Trophoblast cell (in vitro differentiated cells and primary cell): ENCODE measurements at places on chromosomes 7 and 10.

DNA sequence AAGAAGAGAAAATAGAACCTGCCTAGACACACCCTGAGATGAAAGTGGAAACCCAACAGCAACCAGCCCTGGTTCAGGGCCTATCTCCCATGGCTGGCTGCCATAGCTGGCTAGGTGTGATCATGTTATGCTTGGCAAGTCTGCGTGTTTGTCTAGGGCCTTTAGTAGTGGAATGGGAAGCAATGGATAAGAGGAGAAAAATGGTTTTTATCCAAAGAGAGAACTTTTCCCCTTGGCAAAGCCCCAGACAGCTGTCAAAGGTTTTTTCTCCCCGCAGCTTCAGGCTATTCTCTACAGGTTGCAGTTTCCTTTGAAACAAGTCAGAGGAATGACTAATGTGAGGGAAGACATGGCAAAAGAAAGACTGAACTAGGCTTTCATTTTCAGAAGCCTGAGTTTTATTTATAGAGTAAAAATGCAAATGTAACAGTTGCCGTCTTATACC is 161.5 kb downstream of the SEMA3D start:
- H3K4me1 ChIP-seq = peaks cover 2% of the 10 kb centered on the region
- no peaks in the 10 kb centered on the region for H3K27me3 ChIP-seq
- H3K36me3 ChIP-seq = no peaks in the 10 kb centered on the region
- no peak overlapping the region for H3K4me3 ChIP-seq
- DNase-seq = no peak

DNA sequence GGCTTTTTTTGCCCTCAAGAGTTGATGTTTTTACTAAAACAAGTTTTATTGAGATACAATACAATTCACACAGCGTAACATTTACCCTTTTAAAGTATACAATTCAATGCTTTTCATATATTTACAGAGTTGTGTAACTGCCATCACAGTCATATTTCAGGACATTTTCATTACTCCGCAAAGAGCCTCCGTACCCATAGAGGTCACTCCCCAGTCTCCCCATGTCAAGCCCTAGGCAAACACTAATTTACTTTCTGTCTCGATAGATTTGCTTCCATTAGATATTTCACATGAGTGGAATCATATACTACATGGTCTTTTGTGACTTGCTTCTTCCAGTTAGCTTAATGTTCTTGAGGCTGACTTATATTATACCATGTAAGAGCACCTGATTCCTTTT is 183.8 kb downstream of the PRKCQ start:
- peaks cover 7% of the 10 kb centered on the region for H3K4me1 ChIP-seq
- no peak overlapping the region for H3K4me3 ChIP-seq

GRCh38 chr7:84193747-84194146 is 842 bp downstream of the SEMA3A start:
- H3K4me1 ChIP-seq = no peaks in the 10 kb centered on the region
- no peak overlapping the region for H3K27ac ChIP-seq
- DNase-seq = no peak
- no peaks in the 10 kb centered on the region for H3K36me3 ChIP-seq

- H3K4me1 ChIP-seq = no peaks in the 10 kb centered on the region
- no peaks in the 10 kb centered on the region for H3K27me3 ChIP-seq
- no peak overlapping the region for H3K27ac ChIP-seq
- H3K36me3 ChIP-seq = no peaks in the 10 kb centered on the region
These were observed 1027.8 kb upstream of the LRRTM3 start for GRCh38 chr10:65898055-65898454.

- DNase-seq = peak; percentile 17
- peaks cover 5% of the 10 kb centered on the region for H3K27me3 ChIP-seq
- peaks cover 7% of the 10 kb centered on the region for H3K4me1 ChIP-seq
- H3K4me3 ChIP-seq = peak overlapping the region; percentile 78
These were observed 504 bp upstream of the BMPER start for GRCh38 chr7:33904681-33905388.

GRCh38 chr10:21318540-21319167 is 206.8 kb downstream of the SKIDA1 start:
- peaks cover 17% of the 10 kb centered on the region for H3K4me1 ChIP-seq
- H3K27me3 ChIP-seq = no peaks in the 10 kb centered on the region
- H3K27ac ChIP-seq = no peak overlapping the region

- H3K4me3 ChIP-seq = no peak overlapping the region
- no peaks in the 10 kb centered on the region for H3K27me3 ChIP-seq
- H3K4me1 ChIP-seq = peaks cover 8% of the 10 kb centered on the region
- peak; percentile 68 for DNase-seq
These were observed 124.5 kb upstream of the RET start for GRCh38 chr10:42952349-42952748.

DNA sequence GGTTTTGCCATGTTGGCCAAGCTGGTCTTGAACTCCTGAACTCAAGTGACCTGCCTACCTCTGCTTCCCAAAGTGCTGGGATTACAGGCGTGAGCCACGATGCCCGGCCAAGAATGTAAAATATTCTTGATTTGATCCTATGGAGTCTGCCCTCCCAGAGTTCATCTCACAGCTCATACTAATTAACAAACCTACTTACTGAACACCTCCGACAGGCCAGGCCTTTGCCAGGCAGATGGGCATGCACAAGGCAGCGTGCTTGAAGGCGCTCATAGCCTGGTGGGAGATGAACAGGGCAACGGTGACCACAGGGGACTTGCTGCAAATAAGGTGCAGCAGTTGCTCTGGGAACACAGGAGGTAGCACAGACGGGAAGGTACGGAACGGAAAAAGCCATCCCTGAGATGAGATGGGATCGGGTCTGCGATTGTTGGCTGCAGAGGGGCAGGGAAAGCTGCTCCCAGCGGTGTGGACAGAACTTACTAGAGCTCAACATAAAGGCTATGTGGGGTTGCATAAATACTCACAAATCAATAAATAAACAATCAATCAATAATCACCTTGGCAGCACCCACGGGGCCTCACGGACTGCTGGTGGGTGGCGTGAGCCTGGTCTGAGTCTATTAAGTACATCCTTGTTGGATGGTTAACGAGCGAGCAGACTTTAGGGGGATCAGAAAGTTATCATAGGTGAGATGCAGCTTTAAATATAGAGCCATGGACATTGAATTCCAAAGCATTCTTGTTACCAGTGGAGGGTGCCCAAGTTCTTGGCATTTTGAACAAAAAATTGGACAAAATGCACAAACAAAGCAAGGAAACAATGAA is 4.7 kb downstream of the ACBD7 start:
- no peaks in the 10 kb centered on the region for H3K4me1 ChIP-seq
- DNase-seq = no peak
- H3K27me3 ChIP-seq = no peaks in the 10 kb centered on the region
- H3K27ac ChIP-seq = no peak overlapping the region

GRCh38 chr10:111936143-111936542 is 247.4 kb downstream of the GPAM start:
- H3K27ac ChIP-seq = no peak overlapping the region
- no peaks in the 10 kb centered on the region for H3K36me3 ChIP-seq

DNA sequence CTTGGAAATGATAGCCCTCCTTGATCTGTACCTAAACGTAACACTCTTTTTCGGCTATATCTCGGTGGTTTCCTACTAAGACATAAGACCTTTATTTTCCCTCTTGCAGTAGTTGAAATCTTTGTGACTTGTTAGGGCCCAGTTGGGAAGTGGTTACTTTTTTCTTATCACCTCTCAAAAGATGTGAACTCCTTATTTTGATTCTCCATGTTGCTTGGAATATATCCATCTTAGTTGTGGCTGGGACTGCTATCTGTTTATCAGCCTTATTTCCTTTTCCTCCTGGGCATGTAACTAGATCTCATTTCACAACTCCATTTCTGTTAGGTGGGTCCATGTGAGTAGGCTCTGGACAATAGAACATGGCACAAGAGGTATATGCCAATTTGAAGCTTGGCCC is 4.1 kb upstream of the CPED1 start:
- no peaks in the 10 kb centered on the region for H3K27me3 ChIP-seq
- no peaks in the 10 kb centered on the region for H3K36me3 ChIP-seq
- H3K4me3 ChIP-seq = no peak overlapping the region
- H3K27ac ChIP-seq = no peak overlapping the region
- H3K4me1 ChIP-seq = no peaks in the 10 kb centered on the region

- no peaks in the 10 kb centered on the region for H3K36me3 ChIP-seq
- no peak overlapping the region for H3K4me3 ChIP-seq
- no peak for DNase-seq
These were observed 109.5 kb upstream of the LAMB4 start for GRCh38 chr7:108239501-108240225.

DNA sequence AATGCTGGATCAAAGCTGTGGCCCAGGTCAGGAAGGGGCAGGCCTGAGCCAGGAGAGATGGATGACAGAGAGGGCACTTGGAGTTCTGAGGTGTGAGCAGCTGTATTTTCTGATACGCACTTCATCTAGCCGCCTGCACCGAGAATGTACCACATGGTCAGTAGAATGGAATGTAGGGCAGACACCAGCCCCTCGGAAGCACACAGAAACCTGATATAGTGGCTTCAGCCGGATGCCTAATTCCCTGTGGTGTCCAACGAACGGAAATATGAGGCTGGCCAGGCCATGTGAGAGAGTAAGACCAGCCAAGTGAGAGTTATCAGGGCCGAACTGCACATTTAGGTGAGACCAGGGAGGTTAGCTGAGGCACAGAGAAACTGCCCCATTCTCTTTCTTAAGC is 46.7 kb upstream of the PLCE1 start:
- H3K4me1 ChIP-seq = peaks cover 3% of the 10 kb centered on the region
- DNase-seq = no peak
- no peaks in the 10 kb centered on the region for H3K27me3 ChIP-seq
- no peak overlapping the region for H3K4me3 ChIP-seq
- H3K27ac ChIP-seq = no peak overlapping the region
- no peaks in the 10 kb centered on the region for H3K36me3 ChIP-seq

- no peaks in the 10 kb centered on the region for H3K4me1 ChIP-seq
- DNase-seq = no peak
- H3K27ac ChIP-seq = no peak overlapping the region
- no peaks in the 10 kb centered on the region for H3K27me3 ChIP-seq
These were observed 131.4 kb upstream of the ODAD2 start for GRCh38 chr10:28130267-28130666.

GRCh38 chr10:84232376-84232775 is 7.0 kb upstream of the LRIT2 start:
- H3K4me1 ChIP-seq = no peaks in the 10 kb centered on the region
- DNase-seq = no peak
- H3K36me3 ChIP-seq = no peaks in the 10 kb centered on the region
- H3K27ac ChIP-seq = no peak overlapping the region
- H3K27me3 ChIP-seq = no peaks in the 10 kb centered on the region

DNA sequence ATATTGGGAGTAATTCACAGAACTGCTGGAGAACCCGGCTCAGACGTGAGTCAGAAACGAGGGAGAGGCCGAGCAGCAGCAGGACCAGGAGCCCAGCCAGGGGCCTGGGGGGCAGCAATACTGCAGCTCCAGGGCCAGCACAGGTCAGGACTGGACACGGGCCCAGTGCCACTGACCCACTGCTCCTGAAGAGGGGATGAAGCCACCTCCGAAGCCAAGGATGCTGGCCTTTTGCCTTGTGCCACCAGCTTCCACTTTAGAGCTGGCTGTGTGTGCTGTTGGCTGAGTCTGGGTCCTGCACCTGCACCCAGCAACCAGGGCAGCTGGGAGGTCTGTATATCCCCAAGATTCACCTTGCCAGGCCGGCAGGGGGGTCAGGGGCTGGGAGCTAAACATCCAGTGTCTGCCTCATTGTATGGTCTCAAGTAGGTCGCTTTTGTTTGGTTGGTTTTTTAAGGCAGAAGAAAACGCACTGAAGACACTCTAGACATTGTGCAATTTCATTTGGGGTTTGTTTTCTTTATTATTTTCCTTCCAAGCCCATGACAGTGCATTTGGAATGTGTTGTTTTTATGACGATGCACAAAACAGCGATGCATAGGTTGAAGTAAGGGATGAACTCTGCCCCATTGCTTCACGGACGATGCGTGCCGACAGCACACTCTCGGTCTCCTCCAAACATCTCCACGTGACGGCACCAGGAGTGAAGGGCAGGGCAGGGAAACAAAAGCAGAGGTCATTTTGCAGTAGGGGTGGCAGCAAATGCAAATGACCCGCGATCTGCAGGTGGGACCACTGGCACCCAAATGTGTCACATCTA is 27.7 kb upstream of the INSIG1 start:
- no peaks in the 10 kb centered on the region for H3K27me3 ChIP-seq
- no peaks in the 10 kb centered on the region for H3K36me3 ChIP-seq
- peak; percentile 75 for DNase-seq

- no peak overlapping the region for H3K27ac ChIP-seq
- no peaks in the 10 kb centered on the region for H3K4me1 ChIP-seq
- H3K36me3 ChIP-seq = no peaks in the 10 kb centered on the region
- no peaks in the 10 kb centered on the region for H3K27me3 ChIP-seq
- no peak for DNase-seq
- H3K4me3 ChIP-seq = no peak overlapping the region
These were observed 904.6 kb upstream of the SORCS1 start for GRCh38 chr10:108069096-108069495.

- H3K4me3 ChIP-seq = no peak overlapping the region
- no peak overlapping the region for H3K27ac ChIP-seq
- no peaks in the 10 kb centered on the region for H3K36me3 ChIP-seq
- no peaks in the 10 kb centered on the region for H3K27me3 ChIP-seq
These were observed 94.2 kb downstream of the ST7 start for GRCh38 chr7:117047496-117047895.

DNA sequence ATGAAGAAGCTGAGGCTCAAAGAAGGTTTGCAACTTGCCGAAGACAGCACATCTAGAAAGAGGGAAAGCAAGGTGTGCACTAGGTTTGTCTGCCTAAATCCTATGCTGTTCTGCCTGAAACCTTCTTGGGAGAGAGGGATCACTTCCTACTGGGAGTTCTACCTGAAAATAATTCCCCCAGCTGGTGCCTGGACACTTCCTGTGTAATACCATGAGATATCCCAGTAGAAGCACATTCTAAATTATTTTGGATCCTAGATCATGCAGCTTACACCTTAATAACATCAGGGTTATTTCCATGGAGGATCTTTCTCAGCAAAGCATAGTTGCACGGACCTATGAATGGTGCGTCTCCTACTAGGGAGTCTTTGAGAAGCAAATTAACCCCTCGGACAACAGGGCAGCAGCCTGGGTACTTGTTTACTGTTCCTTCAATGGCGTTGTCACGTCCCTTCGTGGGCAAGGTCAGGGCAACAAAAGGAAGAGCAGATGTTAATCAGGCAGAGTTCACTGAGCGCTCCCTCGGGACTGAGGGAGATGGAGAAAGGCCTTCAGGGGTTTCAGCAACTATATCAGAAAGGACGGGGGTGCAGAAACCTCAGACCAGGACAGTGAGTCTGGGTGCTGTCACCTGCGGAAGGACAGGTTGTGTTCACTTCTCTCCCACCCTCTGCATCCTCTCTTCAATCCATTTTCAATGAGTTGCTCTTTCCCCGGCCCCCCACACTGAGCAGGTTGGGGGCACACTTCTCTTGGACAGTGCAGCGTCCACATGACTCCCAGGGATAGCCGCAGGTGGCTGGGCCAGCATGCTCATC is 44.0 kb downstream of the OAT start:
- no peak overlapping the region for H3K4me3 ChIP-seq
- no peak for DNase-seq
- no peaks in the 10 kb centered on the region for H3K4me1 ChIP-seq
- no peaks in the 10 kb centered on the region for H3K36me3 ChIP-seq
- H3K27ac ChIP-seq = no peak overlapping the region
- H3K27me3 ChIP-seq = no peaks in the 10 kb centered on the region

GRCh38 chr10:32790483-32790882 is 167.5 kb downstream of the ITGB1 start:
- H3K27me3 ChIP-seq = no peaks in the 10 kb centered on the region
- no peak overlapping the region for H3K27ac ChIP-seq
- H3K36me3 ChIP-seq = no peaks in the 10 kb centered on the region
- H3K4me3 ChIP-seq = no peak overlapping the region
